Motor neuron (in vitro differentiated cells): ENCODE measurements at places on chromosomes 11 and 22. TPM values are rescaled to one million over a fixed set of nuclear protein-coding genes. Genes with fewer than 3 reads are reported as not detected.
A peak's percentile ranks its signal among the peaks of the same experiment; 100 is the strongest.

MMP11 gene
- total RNA-seq, result 14.4 and 17.8 TPM in 2 replicates

HOATZ gene
- total RNA-seq, result 38.7 and 61.7 TPM in 2 replicates

MS4A12 gene
- not detected in 2 replicates for total RNA-seq

RIC3 gene
- 20.3 and 21.1 TPM in 2 replicates for total RNA-seq

ANGPTL5 gene
- total RNA-seq, result 1.7 and 2.8 TPM in 2 replicates

SLC17A6 gene
- 2.0 and 2.3 TPM in 2 replicates for total RNA-seq

DNA sequence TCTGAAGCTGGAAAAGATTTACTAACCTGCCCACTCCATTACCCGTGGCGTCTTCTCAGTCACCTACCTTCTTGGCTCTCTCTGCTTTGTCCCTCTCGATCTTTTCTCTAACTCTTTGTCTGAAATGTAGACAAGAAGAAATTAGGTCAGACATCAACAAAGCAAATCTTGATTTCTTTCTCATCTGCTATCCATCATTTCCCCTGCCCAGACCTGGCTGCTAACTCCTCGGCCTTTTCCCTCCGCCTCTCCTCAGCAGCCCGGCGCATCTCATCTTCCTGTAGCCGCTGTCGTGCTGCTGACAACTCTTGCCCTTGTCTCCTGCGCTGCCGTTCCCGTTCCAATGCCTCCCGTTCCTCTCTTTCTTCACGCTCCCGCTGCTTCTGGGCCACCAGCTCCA lies 1.2 kb downstream of the UBXN1 start:
- no peak for ATAC-seq

DNA sequence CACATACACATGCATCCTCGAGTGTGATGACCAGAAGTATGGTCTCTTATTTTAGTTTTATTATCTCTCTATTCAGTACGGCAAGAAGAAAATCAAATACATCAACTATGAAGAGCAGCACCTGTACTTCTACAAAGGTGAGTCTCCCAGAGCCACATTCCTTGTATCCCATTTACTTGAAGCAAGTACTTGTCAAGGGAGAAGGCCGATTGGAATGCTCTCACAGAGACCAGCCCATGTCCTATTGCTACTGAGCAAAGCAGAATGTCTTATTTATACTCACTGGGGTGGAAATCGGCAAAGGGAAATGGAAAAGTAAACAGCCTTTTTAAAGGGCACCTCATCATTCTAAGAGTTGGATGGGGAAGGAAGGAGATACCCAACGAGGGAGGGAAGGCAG lies 72.6 kb upstream of the OR5AK2 start:
- no peak for ATAC-seq

- no peak for ATAC-seq
These were observed 4.9 kb downstream of the APOL3 start for GRCh38 chr22:36155702-36156101.

GRCh38 chr11:77053217-77054015 lies 13.4 kb upstream of the CAPN5 start:
- ATAC-seq, result no peak

DNA sequence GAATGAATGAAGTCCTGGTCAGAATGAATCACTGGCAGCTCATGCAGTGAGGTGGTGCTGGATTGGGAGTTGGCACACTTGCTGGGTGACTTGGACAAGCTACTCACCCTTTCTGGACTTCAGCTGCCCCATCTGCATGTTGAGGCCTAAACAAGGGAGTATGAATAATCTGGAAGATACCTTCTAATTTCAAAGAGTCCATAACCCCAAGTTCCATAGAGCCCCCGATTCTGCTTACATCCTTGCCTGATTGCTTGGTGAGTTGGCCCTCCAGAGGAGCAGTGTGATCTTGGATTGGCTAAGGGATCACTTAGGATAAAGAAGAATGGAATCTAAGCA lies 18.3 kb upstream of the ACCSL start:
- no peak for ATAC-seq

DNA sequence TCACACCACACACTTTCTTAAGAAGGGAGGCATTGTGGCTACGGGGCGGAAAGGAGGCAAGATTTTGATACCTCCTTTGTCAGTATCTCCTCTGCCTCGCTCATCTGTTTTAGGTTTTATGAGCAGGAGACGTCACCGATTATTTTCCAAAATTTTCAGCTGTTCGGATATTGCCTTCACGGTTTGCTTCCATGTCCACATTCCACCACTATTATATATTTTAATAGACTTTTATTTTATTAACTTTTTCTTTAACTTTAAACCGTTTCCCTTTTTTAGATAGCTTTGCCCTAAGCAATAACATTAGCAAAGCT lies 33.7 kb upstream of the CREB3L1 start:
- ATAC-seq, result no peak

- ATAC-seq, result peak; percentile 87
These were observed at the start of gene ABCG4 for GRCh38 chr11:119149018-119149785. Gene ABCG4 (plus strand): TSS chr11:119149052. CDS start chr11:119149966, 914 bp downstream.

DNA sequence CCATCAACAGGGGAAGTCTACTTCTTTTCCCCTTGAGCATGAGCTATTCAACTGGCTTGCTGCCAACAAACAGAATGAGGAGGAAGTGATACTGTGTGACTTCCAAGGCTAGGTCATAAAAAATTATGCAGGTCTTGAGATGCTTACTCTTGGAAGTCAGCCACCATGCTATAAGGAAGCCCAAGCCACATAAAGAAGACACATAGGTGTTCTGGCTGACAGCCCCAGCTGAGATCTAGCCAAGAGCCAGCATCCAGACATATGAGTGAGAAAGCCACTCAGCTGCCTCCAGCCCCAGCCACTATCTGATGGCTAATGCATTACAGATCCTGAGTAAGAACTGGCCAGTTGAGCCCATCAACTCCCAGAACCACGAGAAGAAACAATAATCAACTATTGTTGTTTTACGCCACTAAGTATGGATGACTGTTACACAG lies 31.0 kb upstream of the PPP2R1B start:
- ATAC-seq, result no peak

DNA sequence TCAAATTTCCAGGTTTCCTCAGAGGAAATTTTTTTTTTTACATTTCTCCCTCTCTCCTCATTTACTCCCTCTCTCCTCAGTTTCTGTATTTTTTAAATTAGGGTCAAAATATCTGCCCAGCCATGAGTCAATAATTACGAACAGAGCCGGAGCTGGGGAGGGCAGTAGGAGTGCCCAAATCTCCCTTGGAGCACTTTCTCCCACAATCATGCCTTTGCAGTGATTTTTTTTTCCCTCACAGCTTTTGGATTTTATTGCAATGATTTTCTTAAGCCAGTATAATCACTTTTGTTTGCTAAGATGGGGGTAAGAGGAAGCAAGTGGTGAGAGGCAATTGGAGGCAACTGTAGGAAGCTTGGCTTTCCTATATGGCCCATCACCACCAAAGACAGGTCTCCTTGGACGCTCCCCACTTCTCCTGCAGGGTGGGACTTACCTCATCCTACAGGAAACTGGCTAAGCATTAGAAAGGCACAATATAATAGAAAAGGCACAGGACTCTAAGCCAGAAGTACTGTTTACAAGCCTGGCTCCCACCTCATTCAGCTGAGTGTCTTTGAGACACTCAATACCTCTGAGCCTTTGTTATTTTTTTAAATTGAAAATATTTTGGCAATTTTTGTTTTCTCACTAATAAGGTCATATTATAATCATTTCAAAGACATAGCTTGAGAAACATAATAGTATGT lies 192.6 kb upstream of the PITPNB start:
- no peak for ATAC-seq

GRCh38 chr22:21755851-21756284 lies 20.3 kb upstream of the YPEL1 start:
- no peak for ATAC-seq

- no peak for ATAC-seq
These were observed 91.6 kb downstream of the LDLRAD3 start for GRCh38 chr11:36035454-36035853.

DNA sequence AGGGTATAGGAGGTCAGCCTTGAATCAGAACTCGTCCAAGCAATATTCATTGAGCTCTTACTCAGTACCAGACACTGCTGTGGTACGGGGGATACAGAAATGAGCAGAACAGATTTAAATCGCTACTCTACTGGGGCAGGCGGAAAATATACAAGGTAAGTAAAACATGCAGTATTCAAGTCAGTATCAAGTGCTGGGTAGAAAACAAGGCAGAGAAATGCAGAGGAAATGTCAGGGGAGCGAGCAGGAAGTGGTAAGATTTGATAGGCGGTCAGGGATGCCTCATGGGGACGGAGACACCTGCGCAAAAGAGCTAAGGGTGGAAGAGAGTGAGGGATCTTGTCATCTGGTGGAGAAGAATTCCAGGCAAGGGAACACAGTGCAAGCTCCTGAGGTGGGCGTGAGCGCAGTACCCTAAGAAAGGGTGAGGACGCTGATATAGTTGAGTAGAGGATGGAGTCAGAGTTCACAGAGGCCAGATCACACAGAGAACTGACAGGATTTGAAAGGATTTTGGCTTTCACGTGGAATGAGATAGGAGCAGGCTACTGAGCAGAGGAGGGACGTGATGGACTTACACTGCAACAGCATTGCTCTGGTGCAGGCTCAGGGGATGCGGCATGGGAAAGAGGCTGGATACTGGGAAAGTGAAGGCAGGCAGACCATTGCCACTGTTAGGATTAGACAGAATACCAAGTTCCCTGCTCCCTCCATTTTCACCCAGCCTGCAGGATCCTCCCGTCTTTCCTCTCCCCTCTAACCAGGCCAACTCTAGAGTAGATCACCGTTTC lies 35.8 kb downstream of the SC5D start:
- peak; percentile 63 for ATAC-seq

GRCh38 chr22:39283322-39284141 lies 35.9 kb downstream of the RPL3 start:
- ATAC-seq, result peak; percentile 45

- peak; percentile 44 for ATAC-seq
These were observed 666 bp downstream of the NELL1 start for GRCh38 chr11:20669820-20670684.

DNA sequence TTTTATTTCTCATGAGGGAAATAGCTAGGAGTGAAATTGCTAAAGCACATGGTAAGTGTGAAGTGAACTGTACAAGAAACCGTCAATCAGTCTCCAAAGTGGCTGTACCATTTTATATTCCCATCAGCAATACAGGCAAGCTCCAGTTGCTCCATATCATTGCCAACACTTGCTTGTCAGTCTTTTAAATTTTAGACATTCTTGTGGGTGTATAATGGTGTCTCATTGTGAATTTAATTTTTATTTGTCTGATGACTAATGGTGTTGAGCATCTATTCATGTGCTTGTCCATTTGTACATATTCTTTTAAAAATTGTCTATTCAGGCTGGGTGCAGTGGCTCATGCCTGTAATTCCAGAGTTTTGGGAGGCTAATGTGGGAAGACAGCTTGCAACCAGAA lies 34.1 kb upstream of the SMCO4 start:
- no peak for ATAC-seq

DNA sequence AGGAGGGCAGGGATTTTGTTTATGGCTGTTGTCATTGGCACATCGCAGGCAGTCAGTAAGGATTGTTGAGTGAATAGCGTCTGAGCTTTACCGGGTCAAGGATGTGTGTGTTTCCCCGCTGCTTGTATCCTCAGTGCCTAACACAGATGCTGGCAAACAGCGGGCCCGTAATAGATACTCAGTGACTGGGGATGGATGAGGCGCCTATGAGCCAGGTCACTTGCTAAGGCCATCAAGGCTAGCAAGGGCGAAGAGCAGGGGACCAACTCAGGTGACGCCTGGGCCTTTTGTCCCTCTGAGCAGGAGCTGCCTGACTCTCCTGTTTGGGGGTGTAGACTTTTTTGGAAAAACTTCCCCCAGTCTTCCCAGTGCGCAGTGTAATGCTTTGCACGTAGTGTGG lies 118.1 kb downstream of the HIPK3 start:
- no peak for ATAC-seq

DNA sequence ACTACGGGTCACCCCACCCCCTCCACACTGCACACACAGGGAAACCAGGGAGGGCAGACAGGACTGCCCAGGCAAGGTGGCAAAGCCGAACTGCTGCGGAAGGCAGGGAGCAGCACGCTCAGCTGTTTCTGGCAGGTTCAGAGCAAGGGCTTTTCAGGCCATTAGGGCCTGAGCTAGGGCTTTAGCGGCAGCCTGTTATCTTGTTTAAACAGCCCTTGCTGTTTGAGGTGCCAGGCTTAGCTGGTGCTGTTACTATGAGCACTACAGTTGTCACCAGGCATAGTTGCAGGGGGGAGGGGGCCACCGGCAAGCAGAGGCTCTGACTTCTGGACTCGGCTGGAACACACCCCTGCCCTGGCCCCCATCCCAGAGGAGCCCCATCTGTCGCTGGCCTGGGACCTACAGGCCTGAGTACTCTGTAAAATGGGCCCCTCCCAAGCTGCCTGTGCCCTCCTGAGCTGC lies 34.9 kb downstream of the RSPH14 start:
- ATAC-seq, result peak; percentile 13

GRCh38 chr22:49958366-49958921 lies 2.1 kb upstream of the PIM3 start:
- no peak for ATAC-seq
